ENCODE measurements at places on chromosomes 11 and 22. TPM values are rescaled to one million over a fixed set of nuclear protein-coding genes. Genes with fewer than 3 reads are reported as not detected.

- DNase-seq, result peak; percentile 83
Observed at GRCh38 chr11:3879967-3880542, 24.6 kb downstream of the STIM1 start.

DNA sequence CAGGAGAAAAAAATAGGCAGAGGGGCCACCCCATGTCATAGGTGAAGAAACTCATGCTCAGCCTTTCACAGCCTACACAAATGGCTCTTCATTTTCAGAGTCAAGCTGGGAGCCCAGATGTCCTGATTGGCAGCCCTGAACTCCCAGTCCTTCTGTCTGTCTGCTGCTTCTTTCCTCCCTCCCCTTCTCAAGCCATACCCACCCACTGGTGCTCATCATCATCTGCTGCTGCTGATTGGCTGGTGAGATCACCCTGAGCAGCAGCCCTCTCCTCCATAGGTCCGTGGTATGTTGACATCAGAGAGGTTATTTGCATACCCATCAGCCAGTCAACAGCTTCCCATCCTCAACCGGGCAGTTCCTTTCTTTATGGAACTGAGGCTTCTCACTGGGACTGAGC, 46.1 kb upstream of the PRDM11 start:
- DNase-seq, result peak; percentile 68

DNA sequence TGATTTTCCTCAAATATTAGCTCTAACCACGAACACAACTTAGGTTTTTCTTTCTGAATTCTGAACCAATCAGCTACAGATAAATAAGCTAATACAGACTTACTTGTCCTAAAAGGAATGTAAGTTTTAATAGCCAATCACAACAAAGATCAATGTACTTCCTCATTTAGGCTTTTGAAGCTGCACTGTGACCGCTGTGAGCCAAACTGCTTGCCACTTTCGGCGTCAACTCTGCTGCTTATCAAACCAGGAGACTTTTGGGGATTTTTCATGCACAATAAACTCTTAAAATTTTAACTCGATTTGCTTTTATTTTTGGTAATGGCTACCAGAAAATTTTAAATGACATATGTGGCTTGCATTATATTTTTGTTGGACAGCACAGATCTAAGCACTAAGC, 92.5 kb downstream of the TMPRSS5 start:
- no peak for DNase-seq

- no peak for DNase-seq
Observed at GRCh38 chr22:27032091-27032761, 374.8 kb downstream of the MIAT start.

DNA sequence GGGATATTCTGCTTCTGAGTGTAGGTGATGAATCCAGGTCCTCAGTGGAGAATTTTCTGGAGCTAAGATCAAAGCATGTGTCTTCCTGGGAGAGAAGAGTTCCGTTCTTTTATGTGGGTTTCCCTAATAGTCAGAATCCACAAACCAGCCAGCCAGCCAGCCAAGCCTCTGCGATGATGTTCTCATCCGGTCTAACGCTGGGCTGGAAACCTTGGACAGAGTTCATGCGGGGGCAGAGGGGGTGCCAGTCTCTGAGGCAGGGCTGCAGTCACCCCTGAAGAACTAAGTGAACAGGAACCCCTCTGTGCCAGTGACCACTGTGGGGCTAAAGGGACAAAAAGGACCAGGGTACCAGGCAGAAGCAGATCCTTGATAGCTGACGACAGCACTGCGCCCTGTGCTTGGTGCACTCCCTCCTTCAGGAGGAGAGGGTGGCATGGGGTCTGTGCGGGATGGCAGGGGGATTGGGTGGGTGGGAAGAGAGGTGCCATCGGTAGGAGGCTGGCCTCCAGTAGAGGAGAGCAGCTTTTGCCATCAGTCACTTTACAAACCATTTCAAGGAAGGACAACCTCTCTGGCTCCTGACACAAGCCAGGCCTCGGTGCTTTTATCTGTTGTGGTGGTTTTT, 27.1 kb downstream of the ADAMTS15 start:
- no peak for DNase-seq

- DNase-seq, result no peak
Observed at GRCh38 chr11:69876013-69876412, 56.8 kb upstream of the FGF3 start.

DNA sequence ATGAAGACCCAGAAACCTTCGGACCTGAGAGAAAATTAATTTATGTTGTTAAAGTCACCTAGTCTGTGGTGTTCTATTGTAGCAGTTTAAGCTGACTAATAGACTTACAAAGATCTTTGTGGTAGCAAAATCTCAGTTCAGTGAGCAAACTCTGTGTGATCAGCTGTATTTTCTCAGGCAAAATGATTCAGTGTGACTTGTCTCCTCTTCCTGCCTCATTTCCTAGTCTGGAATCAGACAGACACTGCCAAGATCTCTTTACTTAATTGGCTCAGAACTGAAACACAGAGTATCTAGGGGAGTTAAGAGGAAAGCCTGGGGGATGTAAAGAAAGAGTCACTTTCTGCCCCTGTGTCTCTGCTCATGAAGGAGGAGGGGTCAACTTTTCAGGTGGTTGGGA, 564.7 kb downstream of the KCNA4 start:
- peak; percentile 16 for DNase-seq

DNA sequence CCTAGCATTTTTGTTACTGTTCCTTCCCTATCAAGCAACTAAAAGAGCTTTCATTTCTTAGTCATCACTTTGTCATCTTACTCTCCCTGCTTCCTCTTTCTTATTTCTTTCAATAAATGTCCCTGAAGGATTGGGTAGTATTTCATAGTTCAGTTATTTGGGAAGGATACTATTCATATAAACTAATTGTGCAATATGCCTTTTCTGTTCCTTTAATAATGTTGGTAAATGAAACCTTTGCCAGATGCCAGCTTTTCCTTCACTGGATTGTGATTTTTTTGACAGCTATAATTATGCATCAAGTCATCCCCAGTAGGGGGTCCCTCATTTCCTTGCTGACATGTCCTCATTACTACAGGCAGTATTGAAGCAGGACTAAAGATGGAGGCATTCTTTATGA, 101.7 kb downstream of the ATM start:
- DNase-seq, result no peak

DNA sequence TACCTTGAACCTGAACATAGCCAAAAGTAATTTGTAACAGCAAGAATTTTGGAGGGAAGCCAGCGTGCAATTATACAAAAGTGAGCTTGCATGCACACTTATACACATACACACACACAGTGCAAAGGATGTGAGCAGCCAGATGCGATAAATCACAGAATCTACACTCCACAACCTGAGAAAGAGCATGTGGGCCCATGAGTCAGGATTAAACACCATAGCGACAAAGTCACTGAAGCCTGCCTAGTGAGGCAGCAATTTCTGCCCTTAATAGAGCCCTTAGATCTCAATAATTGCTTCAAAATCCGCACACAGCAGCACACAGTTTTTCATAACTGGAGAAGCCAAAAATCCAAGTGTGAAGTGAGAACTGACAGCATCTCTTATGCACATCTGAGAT, 42.6 kb upstream of the TEAD1 start:
- peak; percentile 33 for DNase-seq

DNA sequence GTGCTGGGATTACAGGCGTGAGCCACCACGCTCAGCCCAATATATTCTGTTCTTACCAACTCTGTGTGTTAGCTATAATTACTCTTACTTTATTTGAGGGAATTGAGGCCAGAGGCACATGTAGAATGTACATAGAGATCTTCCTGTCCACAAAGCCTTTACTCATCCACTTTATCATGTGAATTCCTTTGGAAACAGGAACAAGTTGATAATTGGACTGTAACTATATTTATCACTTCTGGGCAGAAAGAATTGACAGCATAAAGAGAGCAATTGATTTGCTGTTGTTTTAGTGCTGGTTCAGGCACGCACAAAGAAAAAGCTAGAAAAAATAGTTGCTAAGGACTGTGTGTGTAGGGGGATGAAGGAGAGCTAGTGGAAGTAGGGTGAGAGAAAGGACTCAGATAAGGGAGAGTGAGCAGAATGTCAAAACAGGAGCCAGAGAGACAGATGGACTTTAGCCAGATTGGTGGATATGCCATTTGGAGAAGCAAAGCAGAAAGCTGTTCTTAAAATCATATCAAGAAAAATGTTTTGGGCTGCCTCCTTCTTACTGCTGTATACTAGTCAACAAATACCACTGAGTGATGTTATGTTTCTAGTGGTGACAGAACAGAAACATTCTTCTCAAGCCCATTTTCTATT, 929.8 kb upstream of the CNTN5 start:
- no peak for DNase-seq

- no peak for DNase-seq
Observed at GRCh38 chr11:9092853-9093778, 1.7 kb upstream of the SCUBE2 start.

DNA sequence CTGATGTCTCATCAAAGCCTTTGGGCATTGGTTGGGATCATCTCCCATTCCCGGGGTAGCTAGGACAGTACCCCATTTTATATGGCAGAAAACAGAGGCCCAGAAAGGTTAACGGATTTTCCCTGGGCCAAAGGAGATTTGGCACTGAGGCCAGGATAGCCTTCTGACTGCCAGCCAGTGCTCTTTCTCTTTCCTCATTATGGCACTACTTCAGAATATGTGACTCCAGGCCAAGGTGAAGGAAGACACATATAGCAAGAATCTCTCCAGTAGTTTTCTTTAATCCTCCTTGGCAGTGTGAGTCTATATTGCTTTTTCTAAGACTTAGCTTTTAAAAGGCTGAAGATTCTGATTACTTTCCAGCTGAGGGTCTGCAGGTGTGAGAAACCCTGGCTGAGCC, 94.8 kb upstream of the AMOTL1 start:
- DNase-seq, result no peak

DNA sequence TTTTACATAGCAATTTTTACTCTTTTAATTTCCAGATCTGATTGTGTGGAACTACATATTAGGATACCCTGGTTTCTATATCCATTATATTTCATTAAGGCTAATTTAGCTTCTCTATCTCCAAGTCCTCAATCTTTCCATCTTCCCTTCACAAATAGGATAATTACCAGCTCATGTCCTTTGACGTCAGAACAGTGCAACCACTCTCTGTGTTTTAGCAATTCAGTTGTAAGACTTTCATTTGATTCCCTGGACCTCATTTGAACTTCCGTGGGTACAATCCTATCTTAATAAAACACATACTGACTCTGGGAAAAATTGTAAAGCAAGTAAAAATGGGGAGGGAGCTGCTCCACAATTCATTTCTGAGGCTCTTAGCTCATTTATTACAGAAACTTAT, 52.8 kb downstream of the FAM76B start:
- no peak for DNase-seq

DNA sequence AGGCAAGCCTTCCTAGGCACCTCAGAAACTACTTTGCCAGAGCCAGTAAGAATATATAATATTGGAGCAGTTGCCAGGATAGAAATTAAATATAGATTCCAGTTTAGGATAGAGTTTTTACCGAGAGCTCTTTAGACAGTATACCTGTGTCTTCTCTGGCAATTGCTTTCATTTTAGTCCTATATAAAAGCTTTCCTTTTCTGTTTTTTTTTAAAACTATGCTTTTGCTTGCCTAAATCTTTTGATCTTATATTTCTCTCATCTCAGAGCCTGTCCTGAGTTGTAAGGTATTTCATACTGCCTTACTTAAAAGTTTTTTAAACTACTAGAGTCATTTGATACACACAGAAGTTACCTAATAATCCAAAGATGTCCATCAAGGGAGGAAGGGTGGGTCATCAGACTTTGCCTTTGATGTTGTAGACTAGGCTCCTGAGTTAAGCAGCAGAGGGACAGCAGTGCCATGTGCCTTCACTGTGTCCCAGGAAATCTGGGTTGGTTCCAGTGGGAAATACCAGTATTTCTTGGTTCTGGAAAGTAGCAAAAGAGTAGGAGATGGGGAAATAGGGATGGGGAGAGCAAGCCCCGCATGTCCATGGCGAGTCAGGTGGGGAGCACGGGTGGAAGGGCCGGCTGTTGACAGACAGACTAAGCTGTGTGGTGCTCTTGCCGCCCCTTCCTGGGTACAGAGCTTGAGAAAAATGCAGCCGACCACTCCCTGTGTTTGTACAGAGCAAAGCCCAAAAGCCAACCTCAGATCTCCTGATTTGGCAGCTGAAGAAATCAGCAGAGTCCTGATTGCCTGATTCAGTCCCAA, 11.2 kb downstream of the MCAM start:
- no peak for DNase-seq

- no peak for DNase-seq
Observed at GRCh38 chr11:70527429-70528045, 129.2 kb downstream of the CTTN start.

- DNase-seq, result no peak
Observed at GRCh38 chr11:20015529-20016427, 144.5 kb downstream of the DBX1 start.

- peak; percentile 6 for DNase-seq
Observed at GRCh38 chr11:77636731-77637344, 756 bp downstream of the CLNS1A start.

GRCh38 chr11:117930668-117931330, 1.6 kb upstream of the TMPRSS13 start:
- DNase-seq, result no peak

DNA sequence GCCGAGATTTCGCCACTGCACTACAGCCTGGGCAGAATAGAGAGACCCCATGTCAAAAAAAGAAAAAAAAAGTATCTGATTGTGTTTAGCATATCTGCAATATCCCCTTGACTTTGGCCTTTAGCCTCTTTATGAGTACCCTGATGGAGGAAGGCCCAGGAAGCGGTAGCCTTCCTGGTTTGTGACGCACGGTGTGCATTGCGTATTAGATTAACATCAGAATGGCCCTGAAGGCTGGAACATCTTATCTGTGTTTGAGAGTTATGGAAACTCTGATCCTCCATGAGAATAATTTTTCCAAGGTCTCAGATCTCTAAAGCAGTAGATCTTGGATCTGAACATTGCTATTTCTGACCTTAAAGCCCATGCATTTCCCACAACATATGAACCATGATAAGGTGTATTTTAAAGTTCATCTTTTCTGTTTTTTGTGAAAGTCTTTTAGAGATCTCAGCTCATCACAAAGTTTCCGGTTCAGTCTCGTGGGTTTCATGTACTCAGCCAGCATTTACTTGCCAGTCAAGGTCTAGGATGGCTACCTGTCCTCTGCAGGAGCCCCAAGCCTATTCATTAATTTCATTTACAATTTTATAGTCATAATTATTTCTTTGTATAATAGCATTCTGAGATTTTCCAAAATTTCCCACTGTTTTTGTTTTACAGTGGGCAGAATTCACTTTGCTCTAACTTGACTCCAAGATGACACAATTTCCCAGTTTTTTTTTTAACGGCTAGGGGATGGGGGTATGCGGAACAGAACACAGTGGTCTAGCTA, 605 bp upstream of the FDX1 start:
- DNase-seq, result no peak

GRCh38 chr11:10900681-10901415, 43.0 kb upstream of the ZBED5 start:
- no peak for DNase-seq

Gene TUBA8
- total RNA-seq, result 2.4 TPM

Gene WNT7B
- total RNA-seq, result 89.1 TPM

Gene OR2AG2
- not detected for total RNA-seq

Gene RASSF10
- total RNA-seq, result 36.0 TPM

Gene CBY1
- total RNA-seq, result 84.5 TPM

Gene KCNQ1
- not detected for total RNA-seq

Gene CREB3L1
- total RNA-seq, result not detected

Gene SYCE3
- not detected for total RNA-seq

Gene CDKN1C
- 12.8 TPM for total RNA-seq

Gene MYOD1
- total RNA-seq, result not detected

Gene OVCH2
- not detected for total RNA-seq

Gene STK33
- not detected for total RNA-seq

Measured in Caki2 (cell line).